GM03348 (cell line): ENCODE measurements at places on chromosomes 16 and 17.
A peak's percentile ranks its signal among the peaks of the same experiment; 100 is the strongest.

DNA sequence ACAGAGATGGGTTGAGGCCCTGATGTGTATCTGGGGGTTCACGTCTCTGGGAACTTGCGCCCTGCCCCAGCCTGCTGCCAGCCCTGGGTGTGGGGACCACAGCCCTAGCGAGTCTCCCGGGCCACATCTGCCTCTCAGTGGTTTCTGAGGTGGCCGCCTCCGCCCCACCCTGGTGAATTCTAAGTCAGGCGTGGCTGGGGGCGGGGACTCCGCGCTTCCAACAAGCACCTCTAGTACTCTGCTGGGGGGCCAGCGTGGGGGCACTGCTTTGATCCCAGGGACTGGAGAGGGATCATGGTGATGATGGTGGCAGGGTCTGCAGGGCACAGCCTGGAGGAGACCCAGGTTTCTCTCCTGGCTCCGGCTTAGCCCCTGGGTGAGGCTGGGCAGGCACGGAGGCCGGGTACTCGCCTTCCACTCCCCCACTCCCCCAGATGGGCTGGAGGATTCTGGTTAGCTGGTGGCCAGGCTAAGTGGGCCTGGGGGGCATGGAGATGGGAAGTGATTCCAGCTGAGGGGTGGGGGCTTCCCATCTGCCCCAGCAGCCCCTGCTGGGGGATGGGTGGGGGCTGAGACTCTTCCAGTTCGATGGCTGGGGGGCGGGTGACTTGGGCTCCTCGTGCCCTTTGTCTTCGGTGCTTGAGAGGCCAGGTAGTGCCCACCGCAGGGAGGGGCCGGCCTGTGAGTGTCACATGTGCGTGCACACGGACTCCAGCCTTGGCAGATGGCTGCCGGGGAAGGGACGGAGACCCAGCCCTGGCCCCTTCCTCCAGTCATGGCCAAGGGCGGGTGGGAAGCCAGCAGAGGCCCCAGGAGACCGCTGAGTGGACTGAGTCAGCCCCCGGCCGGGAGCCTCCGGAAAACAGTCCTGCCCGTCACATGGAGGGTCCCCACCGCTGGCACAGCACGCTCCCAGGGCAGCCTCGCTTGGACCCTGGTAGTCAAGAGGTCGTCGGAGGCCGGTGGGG is 3.9 kb downstream of the GLIS2 start:
- DNase-seq: peak; percentile 68

DNA sequence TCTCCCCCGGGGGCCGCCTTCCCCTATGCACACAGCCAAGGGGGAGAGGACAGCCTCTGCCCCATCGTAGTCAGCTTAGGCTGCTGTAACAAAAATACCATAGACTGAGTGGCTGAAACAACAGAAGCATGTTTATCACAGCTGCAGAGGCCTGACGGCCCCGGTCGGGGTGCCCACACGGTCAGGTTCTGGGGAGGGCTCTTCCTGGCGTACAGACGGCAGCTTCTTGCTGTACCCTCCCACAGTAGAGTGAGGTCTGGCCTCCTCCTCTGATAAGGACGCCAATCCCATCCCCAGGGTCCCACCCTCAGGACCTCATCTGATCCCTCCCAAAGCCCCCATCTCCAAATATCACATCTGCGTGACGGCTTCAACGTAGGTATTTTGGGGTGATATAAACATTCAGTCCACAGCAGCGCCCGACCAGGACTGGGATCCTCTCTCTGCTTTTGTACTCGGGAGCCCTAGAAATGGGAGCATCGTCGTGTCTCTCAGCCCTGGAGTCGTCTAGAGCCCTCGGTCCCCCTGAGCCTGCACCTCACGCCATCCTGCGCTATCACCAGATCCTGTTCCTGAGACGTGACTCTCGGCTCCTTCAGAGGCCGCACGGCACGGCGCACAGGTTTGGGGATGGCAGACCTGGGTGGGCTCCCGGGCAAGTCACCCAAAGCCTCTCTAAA is 67.8 kb downstream of the RPH3AL start:
- no peak for DNase-seq

GRCh38 chr17:8248751-8249607 is at the start of gene PFAS:
Gene PFAS, plus strand, starts transcription at chr17:8249289. Its CDS starts 4,649 bp downstream, at chr17:8253938.
- peak; percentile 95 for DNase-seq

- no peak for DNase-seq
Observed at GRCh38 chr17:33280162-33280943, 12.7 kb downstream of the ASIC2 start.

DNA sequence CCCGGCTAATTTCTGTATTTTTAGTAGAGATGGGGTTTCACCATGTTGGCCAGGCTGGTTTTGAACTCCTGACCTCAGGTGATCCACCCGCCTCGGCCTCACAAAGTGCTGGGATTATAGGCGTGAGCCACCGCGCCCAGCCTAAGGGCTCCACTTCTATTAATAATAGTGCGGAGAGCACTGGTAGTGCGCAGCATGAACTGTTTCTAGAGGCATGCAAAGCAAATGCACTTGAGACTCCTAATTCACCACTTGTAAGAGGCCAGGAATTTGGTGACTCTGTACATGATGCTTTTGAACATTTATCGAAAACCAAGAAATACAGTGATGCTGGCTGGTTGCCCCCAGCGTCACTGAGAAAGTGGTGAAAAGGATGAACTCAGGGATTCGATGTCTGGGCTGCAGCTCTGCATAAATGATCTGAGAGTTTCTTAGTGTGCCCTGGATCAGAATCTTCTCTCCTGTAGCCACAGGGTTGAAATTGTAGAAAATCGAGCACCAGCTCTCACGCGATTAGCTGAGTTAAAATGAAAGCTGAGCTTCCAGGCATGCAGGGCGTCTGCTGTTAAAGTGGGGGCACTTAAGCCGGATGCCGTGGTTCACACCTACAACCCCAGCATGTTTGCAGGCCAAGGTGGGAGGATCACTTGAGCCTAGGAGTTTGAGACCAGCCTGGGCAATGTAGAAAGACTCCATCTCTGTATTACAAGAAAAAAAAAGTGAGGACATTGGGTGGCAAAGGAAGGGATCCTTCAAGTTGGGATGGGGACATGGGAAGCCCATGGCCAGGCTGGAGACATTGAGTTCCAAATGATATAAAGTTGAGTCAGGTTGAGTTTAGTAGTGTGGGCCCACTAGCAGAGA is 4.8 kb downstream of the RNF213 start:
- DNase-seq: no peak

GRCh38 chr16:66568355-66568754 is 2.1 kb downstream of the CMTM1 start:
- no peak for DNase-seq

GRCh38 chr16:89174055-89174827 is 2.7 kb downstream of the CDH15 start:
- DNase-seq: no peak

DNA sequence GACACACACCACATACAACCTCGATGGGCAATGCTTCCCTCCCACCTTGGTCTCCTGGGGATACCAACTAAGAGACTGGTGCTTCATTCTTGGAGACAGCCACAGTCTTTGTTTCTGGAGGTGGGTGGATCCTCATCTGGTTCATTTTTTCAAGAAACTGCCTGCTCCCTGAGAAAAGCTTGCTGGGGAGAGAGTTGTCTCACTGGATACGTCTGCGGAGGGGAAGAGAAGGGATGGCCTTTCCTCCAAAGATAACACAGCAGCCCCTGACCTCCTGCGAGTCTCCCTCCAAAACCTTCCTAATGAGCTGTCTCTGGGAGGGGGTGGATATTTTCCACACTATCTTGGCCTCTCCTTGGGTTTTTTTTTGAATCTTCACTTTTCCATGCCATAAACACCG is 221.2 kb downstream of the SOX9 start:
- no peak for DNase-seq

DNA sequence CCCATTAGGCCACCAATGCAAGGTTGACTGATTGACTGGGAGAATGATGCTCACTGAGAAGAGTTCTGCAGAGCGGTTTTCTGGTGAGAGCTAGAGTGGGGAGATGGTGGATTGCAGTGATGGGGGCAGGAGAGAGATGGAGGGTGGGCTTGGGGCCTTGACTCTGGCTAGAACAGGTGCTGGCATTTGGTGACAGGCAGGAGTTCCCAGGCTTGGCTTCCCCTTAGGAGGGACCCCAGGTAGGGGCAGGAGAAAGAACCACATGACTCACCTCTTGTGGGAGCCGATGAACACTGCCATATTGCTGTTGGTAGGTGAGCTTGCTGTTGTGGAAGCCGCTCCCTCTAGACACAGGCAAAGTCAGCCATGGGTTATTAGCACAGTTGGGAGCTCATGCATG is 8.0 kb downstream of the CD300LB start:
- no peak for DNase-seq

DNA sequence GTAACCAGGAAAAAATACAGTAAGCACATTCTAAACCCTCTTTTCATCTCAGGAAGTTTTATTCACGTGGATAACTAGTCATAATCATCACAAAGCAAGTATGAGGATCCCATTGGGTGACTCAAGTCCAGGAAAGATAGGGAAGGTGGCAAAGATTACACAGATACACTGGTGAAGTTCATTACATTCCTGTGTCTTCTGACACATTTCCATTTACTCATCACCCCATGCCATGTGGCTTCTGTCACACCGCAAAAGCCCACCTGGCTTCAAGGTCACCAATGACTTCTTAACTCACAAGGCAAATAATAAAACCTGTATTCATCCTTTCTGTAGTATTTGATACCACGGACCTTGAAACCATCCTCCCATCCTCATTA is 17.0 kb downstream of the HS3ST3A1 start:
- DNase-seq: no peak

DNA sequence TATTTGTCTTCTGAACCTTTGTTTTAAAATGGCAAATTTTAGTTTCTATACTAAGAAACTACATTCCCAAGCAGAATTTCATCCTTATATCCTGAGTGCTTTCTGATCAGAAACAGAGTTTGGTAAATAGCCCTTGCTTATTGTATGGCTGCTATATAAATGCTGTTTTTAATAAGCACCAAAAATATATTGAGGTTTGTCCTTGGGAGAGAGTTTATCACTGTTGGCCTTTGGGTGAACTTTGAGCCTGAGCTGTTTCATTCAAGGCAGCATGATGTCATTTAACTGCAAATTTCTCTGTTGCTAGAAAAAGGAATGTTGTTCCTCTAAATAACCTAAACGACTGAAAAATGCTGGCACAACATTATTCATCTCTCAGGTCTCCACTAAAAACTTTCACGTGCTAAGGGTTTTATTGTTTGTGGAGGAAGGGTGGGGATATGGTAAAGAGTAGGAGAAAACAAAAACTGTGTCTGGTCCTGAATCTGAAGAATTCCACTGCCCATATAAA is 334.3 kb upstream of the TBX2 start:
- peak; percentile 16 for DNase-seq

- no peak for DNase-seq
Observed at GRCh38 chr16:9095171-9095570, 3.7 kb downstream of the HAPSTR1 start.
